ENCODE measurements at places on chromosomes 5 and 9. TPM values are rescaled to one million over a fixed set of nuclear protein-coding genes. Genes with fewer than 3 reads are reported as not detected.

The SUSD1 gene
- 7.2 TPM for total RNA-seq

The ANKDD1B gene
- 0.17 TPM for total RNA-seq

The BHMT2 gene
- 234 TPM for total RNA-seq

The SHB gene
- total RNA-seq, result 43.1 TPM

The SOWAHA gene
- 1.4 TPM for total RNA-seq

The ATP10B gene
- total RNA-seq, result 1.4 TPM

The PCDHA13 gene
- 1.8 TPM for total RNA-seq

The ADGRV1 gene
- total RNA-seq, result 7.9 TPM

- H3K4me3 ChIP-seq, result no peak overlapping the region
- H3K27ac ChIP-seq, result no peak overlapping the region
- H3K4me1 ChIP-seq, result no peaks in the 10 kb centered on the region
- H3K36me3 ChIP-seq, result peaks cover 20% of the 10 kb centered on the region
Observed at GRCh38 chr5:1797855-1798254, 1.8 kb downstream of the MRPL36 start.

GRCh38 chr9:2087500-2088313 is 72.6 kb downstream of the SMARCA2 start:
- H3K27ac ChIP-seq, result no peak overlapping the region
- H3K27me3 ChIP-seq, result no peaks in the 10 kb centered on the region
- DNase-seq, result no peak
- peaks cover 4% of the 10 kb centered on the region for H3K36me3 ChIP-seq
- H3K4me1 ChIP-seq, result no peaks in the 10 kb centered on the region

DNA sequence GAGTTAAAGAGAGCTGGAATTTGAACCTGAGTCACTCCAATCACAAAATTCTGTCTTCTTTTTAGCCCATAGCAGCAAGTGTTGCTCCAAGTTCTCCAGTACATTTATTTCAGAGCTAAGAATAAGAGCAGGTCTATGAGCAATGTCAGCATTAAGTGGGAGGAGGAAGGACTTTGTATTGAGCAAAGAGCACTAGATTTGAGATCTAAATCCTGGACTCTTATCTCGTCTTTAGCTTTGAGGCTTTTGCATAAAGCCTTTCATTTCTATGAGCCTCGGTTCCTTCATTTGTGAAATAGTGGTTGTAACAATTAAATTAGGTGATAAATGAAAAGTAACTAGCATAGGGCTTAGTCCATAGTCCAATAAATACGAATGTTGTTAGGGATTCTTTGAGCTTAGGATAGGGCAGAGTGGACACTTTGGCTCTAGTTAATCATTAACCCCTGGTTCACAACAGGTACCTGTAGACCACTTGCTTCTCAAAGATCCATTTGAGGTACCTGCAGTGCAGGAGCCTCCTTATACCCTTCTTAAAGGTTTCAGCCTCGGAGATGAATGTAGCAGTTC is 464.1 kb upstream of the KLF4 start:
- no peak for DNase-seq
- no peaks in the 10 kb centered on the region for H3K27me3 ChIP-seq
- H3K4me3 ChIP-seq, result no peak overlapping the region
- H3K36me3 ChIP-seq, result no peaks in the 10 kb centered on the region

- H3K36me3 ChIP-seq, result peaks cover 9% of the 10 kb centered on the region
- H3K27ac ChIP-seq, result peak overlapping the region; percentile 94
- no peaks in the 10 kb centered on the region for H3K4me1 ChIP-seq
- peak; percentile 73 for DNase-seq
Observed at GRCh38 chr9:89605465-89606048, 745 bp downstream of the GADD45G start.

DNA sequence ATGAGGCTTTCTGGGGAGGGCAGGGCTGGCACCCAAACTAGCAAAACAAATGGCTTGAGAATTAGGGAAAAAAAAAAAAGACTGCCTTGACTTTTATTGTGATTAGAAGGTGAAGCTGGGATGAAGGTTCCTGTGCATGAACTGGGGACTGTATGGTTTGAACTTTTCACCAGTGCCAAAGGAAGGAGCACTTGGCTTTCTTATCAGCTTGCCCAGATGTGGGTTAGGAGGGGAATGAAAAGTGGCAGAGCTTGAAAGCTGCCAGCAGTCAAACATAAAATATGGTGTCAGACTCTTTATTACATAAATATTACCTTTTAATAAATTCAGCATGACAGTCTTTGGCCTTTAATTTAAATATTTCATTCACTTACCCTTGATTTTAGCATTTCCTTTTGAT is 182.5 kb downstream of the PSAT1 start:
- H3K27ac ChIP-seq, result no peak overlapping the region
- no peaks in the 10 kb centered on the region for H3K27me3 ChIP-seq
- no peaks in the 10 kb centered on the region for H3K36me3 ChIP-seq
- no peaks in the 10 kb centered on the region for H3K4me1 ChIP-seq

GRCh38 chr9:125523681-125524080 is 183.3 kb downstream of the MAPKAP1 start:
- no peak for DNase-seq
- no peak overlapping the region for H3K27ac ChIP-seq
- peaks cover 5% of the 10 kb centered on the region for H3K4me1 ChIP-seq
- H3K4me3 ChIP-seq, result no peak overlapping the region
- no peaks in the 10 kb centered on the region for H3K36me3 ChIP-seq
- H3K27me3 ChIP-seq, result no peaks in the 10 kb centered on the region

- DNase-seq, result no peak
- no peak overlapping the region for H3K27ac ChIP-seq
- no peaks in the 10 kb centered on the region for H3K4me1 ChIP-seq
- no peaks in the 10 kb centered on the region for H3K36me3 ChIP-seq
- H3K27me3 ChIP-seq, result no peaks in the 10 kb centered on the region
Observed at GRCh38 chr5:5344606-5345005, 77.9 kb upstream of the ICE1 start.

DNA sequence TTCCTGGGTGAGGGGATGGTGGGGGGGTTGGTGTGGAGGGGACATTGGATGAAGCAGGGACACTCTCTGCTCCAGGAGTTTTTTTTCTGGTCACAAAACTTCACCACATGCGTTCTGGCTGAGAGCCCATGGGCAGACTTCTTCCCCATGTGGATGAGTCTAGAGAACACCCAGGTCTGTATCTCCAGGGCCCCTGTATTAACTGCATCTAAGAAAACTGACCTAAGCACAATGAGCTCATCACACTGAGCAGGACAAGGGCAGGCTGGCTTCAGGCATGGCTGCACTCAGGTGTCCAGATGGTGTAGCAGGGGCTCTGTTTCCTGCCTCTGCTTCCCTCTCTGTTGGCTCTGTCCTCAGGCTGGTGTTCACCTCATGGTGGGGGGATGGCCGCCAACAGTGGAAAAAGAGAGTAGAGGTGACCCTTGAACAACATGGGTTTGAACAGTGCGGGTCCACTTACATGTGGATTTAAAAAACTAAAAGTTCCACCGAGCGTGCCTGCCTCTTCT is 85.3 kb upstream of the STC2 start:
- H3K4me1 ChIP-seq, result no peaks in the 10 kb centered on the region
- H3K36me3 ChIP-seq, result no peaks in the 10 kb centered on the region
- no peak for DNase-seq
- no peak overlapping the region for H3K4me3 ChIP-seq

GRCh38 chr9:82308836-82309235 is 320.3 kb downstream of the SPATA31D1 start:
- no peak overlapping the region for H3K27ac ChIP-seq
- H3K36me3 ChIP-seq, result no peaks in the 10 kb centered on the region
- H3K27me3 ChIP-seq, result no peaks in the 10 kb centered on the region
- H3K4me1 ChIP-seq, result no peaks in the 10 kb centered on the region

- no peaks in the 10 kb centered on the region for H3K27me3 ChIP-seq
- no peak overlapping the region for H3K27ac ChIP-seq
- DNase-seq, result no peak
- H3K4me1 ChIP-seq, result no peaks in the 10 kb centered on the region
- no peak overlapping the region for H3K4me3 ChIP-seq
Observed at GRCh38 chr5:135210286-135211055, 176.4 kb upstream of the PITX1 start.

- no peaks in the 10 kb centered on the region for H3K4me1 ChIP-seq
- H3K36me3 ChIP-seq, result no peaks in the 10 kb centered on the region
- DNase-seq, result no peak
- H3K27me3 ChIP-seq, result no peaks in the 10 kb centered on the region
- H3K27ac ChIP-seq, result no peak overlapping the region
- no peak overlapping the region for H3K4me3 ChIP-seq
Observed at GRCh38 chr9:122695696-122696095, 20.8 kb downstream of the OR1L3 start.

GRCh38 chr5:77129391-77129990 is 42.4 kb upstream of the ZBED3 start:
- H3K36me3 ChIP-seq, result no peaks in the 10 kb centered on the region
- H3K27ac ChIP-seq, result no peak overlapping the region
- no peaks in the 10 kb centered on the region for H3K27me3 ChIP-seq
- H3K4me1 ChIP-seq, result no peaks in the 10 kb centered on the region

DNA sequence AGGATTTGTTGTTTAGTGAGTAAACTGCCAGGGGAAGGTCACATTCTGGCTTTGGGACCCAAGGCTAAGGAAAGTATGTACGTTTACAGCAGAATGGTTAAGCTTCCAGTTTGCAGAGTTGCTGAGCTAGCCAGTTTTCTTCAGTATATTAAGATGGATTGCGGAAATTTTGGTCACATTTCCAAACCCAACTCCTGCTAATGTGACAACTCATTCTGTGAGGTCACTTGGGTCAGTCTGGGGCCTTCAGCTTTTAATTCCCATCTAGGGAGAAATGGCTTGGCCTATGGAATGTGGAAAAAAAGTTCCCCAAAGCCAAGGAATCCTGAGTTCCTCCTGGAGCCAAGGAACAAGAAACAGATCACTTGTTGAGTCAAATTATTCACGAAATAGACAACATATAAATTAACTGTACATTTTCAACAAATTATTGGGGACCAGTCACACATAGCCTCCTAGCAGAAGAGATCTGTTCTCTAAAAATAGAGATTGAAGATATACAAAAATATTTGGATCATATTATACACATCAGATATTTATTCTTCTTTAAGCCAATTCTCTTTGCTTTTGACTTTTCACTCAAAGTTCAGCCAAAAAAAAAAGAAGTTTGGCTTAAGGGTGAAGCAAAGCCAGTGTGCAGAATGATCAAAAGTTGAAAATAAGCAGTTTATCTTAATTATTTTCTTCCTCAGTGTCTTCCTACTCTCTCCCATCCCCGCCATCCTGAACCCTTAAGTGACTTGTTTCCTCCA is 8.8 kb downstream of the KCNV2 start:
- no peak overlapping the region for H3K4me3 ChIP-seq
- no peaks in the 10 kb centered on the region for H3K27me3 ChIP-seq
- H3K36me3 ChIP-seq, result no peaks in the 10 kb centered on the region
- H3K27ac ChIP-seq, result no peak overlapping the region
- peaks cover 10% of the 10 kb centered on the region for H3K4me1 ChIP-seq
- no peak for DNase-seq

DNA sequence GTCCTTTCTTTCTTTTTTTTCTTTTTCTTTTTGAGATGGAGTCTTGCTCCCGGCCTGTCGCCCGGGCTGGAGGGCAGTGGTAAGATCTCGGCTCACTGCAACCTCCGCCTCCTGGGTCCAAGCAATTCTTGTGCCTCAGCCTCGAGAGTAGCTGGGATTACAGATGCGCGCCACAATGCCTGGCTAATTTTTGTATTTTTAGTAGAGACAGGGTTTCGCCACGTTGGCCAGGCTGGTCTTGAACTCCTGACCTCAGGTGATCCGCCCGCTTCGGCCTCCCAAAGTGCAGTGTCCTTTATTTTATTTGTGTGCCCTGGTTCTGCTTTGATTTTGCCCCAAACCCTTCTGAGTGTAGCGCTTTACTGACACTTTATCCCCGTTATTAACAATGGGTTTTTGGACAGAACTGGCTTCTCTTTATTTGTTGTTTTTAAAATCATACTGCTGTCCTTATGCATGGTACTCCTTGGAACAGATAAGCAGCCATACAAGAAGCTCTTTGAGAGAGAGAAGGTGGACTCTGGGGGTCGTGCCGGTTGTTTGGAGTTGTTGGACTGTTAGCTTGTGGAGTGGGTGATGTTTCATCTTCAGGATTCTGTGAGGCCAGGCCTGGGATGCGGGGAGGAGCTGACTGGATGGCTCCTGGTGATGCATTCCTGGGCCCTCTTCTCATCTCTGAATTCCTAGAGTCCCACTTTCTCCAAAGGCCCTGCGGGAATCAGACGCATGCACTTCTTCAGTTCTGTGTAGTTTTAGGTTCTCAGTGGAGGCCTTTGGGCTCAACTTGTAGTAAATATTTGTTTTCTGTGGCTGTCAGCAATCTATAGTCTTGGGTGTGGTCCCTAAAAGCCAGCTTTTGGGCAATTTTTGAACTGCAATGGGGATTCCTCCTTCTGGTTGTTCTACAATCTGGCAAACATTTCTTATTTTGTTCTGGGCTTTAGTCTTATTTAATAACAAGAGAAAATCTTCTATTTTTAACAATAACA is 47.8 kb downstream of the PTTG1 start:
- no peaks in the 10 kb centered on the region for H3K4me1 ChIP-seq
- no peak for DNase-seq
- H3K27ac ChIP-seq, result no peak overlapping the region

DNA sequence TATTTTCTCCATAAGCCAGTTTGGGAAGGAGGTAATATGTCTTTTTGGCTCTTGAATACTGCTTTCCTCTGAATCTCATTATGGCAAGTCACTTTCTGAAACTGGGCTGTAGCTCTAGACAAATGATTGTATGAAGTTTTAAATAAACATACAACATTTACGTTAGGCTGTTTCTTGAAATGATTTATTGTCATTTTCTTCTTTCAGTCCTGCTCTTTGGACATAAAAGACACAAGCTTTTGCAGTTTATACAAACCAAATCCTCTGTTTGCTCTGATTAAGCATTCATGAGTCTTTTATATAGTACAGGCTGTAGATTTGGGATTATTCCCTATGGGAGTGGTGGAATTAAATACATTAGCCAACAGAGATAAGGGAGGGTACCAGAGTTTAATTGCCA is 139.7 kb downstream of the CEP120 start:
- no peaks in the 10 kb centered on the region for H3K27me3 ChIP-seq
- no peak overlapping the region for H3K27ac ChIP-seq
- H3K4me3 ChIP-seq, result no peak overlapping the region
- DNase-seq, result no peak
- no peaks in the 10 kb centered on the region for H3K36me3 ChIP-seq

DNA sequence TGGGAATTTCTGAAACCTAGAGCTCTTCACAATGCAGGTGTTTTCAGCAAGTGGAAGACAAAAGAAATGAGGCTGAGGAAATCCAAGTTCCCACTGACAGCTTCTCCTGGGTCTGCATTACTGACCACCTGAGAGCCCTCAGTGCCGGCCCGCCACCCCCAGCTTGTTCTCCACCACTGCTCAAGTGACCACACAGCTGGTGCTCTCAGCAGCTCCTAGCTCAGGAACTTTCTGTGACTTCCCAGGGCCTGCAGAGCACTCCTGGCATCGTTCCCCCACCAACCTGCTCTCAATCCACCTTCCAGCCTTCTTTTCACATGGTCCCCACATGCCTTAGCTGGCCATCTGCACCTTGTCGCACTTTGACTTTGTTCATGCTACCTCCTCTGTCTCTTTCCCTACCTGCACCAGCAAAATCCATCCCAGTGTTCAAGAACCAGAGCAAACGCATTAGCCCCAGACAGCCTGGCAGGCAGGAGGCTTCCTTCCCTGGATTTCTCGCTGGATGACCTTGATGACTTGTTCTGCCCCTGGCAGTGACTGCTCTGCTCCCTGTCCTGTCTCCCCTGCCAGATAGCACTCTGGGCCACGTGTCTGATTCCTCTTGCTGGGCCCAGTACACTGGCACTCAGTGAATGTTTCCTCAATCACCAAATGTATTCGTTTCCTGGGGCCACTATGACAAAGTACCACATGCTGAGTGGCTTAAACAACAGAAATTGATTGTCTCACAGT is 35.1 kb upstream of the NANS start:
- peaks cover 6% of the 10 kb centered on the region for H3K36me3 ChIP-seq
- DNase-seq, result peak; percentile 65
- H3K27me3 ChIP-seq, result no peaks in the 10 kb centered on the region
- no peak overlapping the region for H3K4me3 ChIP-seq
- H3K4me1 ChIP-seq, result no peaks in the 10 kb centered on the region

GRCh38 chr5:160956051-160956450 is 104.0 kb upstream of the ATP10B start:
- H3K4me1 ChIP-seq, result no peaks in the 10 kb centered on the region
- H3K4me3 ChIP-seq, result no peak overlapping the region
- no peak overlapping the region for H3K27ac ChIP-seq
